ENCODE measurements at places on chromosomes 13 and 19. TPM values are rescaled to one million over a fixed set of nuclear protein-coding genes. Genes with fewer than 3 reads are reported as not detected.
A peak's percentile ranks its signal among the peaks of the same experiment; 100 is the strongest.

- DNase-seq, result no peak
Measured at GRCh38 chr19:17599780-17600179, 44.3 kb downstream of the COLGALT1 start.

- peak; percentile 43 for DNase-seq
Measured at GRCh38 chr13:104014803-104015645, 948.8 kb upstream of the SLC10A2 start.

DNA sequence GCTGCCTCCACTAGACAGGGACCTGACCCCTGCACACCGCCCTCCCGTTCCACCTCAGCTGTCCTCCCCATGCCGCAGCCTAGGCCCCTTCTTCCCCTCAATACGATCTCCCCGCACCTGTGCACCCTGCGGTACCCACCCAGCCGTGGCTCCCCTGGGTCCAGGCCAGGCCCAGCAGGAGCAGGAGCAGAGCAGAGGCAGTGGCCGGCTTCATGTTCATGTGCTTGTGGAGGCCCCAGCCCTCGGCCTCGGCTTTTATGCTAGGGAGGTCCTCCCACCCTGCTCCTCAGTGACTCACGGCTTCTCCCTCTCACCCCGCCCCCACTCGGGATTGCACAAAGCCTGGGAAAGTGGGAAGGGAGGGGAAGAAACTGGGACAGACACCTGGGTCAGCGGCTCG is 11.4 kb upstream of the KRTDAP start:
- no peak for DNase-seq

DNA sequence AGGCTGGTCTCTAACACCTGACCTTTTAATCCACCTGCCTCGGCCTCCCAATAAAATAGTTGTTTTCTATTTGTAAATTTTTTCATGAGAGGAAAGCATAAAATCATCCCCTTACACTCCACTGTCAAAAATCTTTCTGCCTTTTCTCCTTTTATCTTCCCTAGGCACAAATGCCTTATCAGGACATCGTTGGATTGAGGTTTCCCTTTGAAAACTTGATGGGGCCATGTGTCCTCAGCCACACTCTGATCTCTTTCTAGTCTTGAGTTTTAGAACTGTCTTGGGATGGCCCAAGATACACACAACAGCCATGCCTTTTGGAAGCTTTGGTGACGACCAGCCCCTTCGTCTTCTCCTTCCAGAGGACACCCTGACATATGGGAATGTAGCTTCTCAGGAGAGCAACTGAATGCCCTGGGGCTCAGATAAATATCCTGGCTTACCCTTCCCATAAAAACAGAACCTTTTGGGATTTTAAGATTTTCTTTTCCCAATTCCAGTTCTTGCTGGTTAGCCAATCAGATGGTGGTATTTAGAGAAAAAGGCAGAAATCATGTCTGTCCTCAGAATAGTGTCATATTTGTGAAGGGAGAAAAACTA is 112.4 kb downstream of the ZNF429 start:
- DNase-seq, result no peak

DNA sequence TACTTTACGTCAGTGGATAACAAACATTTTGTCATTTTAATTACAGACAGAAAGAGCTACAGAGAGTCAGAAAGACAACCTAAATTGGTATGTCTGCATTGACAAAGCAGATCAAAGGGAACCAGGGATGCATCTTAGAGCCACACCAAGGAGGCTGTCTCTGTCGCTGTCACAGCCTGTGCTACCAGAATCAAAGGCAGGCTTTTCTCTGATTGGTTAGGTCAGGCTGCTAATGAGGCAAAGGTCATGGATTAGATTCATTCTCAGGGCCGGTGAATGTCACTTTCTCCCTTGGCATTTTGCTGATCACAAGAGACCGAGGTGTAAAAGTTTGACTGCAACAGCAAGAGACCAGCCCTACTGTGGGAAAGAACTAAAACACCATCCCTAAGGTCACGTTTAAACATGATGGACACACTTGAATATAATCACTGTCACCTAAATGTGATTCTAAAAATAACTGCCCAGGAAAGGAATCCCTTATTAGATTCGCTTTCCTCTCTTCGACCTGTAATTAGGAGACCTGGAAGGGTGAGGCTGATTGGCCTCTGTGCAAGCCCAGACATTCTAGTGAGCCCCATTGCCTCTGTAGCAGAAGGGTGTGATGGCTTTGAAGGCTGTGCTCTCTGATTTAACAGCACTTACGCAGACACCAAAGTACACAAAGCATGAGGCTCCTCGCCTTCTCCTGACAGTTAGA is 314.4 kb upstream of the NBEA start:
- DNase-seq, result no peak

GRCh38 chr13:76148374-76148773 is 512.2 kb downstream of the LMO7 start:
- no peak for DNase-seq

KL gene
- not detected for total RNA-seq

EPS8L1 gene
- 4.7 TPM for total RNA-seq

DIRAS1 gene
- total RNA-seq, result under 0.01 TPM

TRAPPC5 gene
- total RNA-seq, result 121 TPM

- DNase-seq, result no peak
Measured at GRCh38 chr19:15897738-15898276, at the start of gene CYP4F2. CYP4F2 (minus strand) TSS chr19:15898074; CDS start chr19:15897611, 463 bp downstream.

SIGLEC5 gene
- not detected for total RNA-seq

KIR3DL1 gene
- total RNA-seq, result not detected

DNA sequence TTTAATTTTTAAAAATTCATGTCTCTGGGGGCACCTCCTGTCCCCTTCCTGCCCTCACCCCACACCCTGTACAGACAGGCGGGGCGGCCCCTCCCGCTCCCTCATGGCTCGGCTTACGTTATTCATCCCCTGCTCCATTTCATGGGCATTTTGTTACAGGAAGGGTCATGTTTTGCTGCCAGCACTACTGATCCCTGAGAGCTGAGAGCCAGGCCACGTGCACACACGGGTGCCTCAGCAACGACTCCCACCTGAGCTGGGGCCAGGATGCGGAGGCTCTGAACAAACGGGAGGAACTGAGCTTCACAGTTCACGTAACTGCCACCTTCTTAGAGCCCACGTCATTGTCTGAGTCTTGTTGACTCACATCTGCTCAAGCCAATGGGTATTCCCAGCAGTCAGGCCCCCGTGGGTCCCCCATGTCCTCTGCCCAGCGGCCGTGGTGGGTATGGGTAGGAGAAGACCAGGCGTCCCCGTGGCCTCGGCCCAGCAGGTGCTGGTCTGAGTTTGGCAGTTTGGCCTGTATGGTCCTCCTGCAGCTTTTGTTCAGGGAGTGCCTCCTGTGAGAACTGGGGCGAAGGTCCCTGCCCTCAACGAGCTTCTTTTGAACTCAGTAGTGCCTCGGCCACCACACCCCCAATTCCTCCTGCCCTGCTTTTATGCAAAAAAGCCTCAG is 16.4 kb upstream of the TMEM255B start:
- no peak for DNase-seq

ODAD3 gene
- 0.18 TPM for total RNA-seq

DNA sequence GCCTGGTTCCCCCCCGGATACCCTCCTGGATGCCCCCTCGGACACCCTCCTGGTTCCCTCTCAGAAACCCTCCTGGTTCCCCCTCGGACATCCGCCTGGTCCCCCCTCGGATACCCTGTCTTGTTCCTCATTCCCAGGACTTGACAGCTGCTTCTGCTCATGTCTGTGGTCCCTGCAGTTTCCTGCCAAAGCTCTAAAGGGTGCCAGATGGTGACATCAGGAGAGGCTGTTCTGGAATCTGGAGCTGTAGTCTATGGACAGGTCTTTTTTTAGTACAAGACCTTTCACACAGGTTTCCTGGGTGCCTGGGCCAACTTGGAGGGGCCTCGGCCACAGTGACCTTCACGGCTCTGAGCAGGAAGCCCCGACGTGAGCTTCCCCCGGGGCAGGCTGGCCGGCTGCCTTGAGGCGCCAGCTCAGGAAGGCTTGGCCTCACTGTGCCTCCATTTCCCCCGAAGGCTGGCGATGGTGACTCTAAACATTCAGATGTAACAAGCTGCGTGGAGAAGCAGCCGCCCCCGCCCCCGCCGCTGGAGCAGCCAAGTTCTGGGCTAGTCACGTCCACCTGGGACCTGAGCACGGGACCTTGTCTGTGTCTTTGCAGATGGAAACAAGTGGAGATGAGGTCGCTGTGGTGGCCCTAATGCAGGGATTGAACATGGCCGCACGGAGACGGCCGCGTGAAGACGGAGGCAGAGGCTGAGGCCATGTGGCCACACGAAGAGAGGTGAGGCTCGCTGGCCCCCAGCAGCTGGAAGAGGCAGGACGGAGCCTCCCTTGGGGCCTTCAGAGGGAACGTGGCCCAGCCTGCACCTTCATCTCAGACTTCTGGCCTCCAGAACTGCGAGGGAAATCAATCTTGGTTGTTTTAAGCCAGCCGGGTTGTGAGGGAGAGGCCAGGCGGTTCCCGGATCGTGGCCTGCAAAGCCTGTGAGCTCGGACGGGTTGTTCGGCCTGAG is 12.7 kb downstream of the SGTA start:
- DNase-seq, result no peak

ERICH4 gene
- total RNA-seq, result not detected

EVI5L gene
- total RNA-seq, result 11.7 TPM

DNA sequence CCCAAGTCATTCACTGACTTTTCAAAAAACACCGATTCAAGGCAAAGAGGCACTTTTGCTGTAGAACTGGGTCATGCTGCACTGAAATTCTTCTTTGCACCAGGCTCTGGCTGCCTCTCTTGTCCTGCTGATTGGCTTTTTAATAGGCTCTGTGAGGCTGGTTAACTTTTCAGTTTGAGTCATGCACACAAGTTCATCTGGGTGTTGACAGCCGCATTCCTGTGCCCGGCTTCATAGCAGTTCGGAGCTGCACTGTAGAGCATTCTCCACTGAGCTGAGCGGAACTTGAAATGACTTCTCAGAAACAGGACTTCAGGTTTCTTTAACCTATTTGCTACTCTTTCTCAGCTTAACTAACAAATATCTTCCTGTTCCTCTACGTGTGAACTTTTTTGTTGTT is 978.3 kb downstream of the UQCRFS1 start:
- no peak for DNase-seq

GRCh38 chr13:32092496-32092895 is 60.9 kb downstream of the FRY start:
- DNase-seq, result no peak

ZNF534 gene
- not detected for total RNA-seq

DNA sequence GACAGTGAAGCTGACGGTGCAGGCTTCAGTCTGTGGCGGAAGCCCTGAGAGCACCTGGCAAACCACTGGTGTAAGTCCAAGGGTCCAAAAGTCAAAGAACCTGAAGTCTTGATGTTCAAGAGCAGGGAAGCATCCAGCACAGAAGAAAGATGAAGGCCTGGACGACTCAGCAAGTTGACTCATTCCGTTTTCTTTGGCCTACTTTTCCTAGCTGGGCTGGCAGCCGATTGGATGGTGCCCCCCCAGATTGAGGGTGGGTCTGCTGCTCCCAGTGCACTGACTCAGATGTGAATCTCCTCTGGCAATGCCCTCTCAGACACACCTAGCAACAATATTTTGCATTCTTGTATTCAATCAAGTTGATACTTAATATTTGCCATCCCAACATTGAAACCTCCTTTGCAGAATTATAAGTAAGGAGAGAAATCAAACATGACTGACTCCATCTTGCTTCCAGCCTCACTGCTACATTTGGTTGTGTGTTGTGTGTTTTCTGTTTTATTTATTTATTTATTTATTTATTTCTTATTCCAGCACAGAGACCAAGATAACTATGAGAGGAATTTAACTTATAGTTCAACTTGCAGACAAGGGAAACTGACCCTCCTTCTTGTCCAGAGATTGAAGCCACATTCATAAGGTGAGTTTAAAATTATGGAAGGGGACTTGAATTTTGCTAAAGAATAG is 32.8 kb downstream of the IGFL2 start:
- DNase-seq, result no peak

DNA sequence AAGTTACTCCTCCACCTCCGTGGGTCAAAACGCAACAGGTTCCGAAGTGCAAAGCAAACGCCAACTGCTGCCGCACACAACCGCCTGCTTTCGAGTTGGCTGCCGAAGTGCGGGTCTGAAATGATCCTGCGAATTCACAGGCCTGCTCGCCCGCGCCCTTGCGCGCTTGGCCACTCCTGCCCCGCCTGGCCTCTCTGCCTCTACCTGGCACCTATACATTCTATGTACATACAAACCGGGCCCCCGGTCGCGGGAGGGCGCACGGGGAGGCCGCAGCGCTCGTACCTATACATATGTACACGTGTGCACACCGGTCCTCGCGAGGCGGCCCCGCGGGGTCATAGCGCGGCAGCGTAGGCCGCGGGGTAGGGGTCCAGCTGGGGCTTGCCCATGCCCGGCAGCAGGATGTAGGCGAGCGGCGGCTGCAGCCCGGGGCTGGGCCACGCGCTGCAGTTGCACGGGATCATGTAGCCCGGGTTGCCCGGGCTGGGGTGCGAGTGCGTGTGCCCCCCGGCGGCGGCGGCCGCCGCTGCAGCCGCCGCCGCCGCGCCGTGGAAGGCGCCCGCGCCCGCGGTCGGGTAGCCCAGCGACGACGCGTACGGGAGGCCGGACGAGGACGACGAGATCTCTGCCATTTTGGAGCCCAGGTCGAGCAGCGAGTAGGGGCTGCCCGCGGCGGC is 1.3 kb downstream of the SOX21 start:
- DNase-seq, result no peak

- DNase-seq, result no peak
Measured at GRCh38 chr19:54558339-54558738, 15.3 kb upstream of the LILRA2 start.

CYP2F1 gene
- not detected for total RNA-seq

DNA sequence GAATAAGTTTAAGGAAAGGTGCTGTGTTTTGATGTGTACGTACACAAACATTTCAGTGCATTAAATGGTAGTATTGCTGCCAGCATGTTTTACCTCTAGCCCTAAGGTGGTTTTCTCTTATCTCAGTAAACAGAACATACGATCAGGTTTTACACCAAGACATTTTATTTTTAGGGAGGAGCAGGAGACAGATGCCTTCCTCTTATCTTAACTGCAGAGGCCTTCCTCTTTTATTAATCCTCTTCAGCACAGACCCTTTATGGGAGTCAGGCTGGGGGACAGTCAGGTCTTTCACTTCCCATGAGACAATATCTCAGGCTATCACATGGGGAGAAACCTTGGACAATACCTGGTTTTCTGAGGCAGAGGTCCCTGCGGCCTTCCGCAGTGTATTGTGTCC is 14.9 kb upstream of the ZNF611 start:
- DNase-seq, result no peak

DNA sequence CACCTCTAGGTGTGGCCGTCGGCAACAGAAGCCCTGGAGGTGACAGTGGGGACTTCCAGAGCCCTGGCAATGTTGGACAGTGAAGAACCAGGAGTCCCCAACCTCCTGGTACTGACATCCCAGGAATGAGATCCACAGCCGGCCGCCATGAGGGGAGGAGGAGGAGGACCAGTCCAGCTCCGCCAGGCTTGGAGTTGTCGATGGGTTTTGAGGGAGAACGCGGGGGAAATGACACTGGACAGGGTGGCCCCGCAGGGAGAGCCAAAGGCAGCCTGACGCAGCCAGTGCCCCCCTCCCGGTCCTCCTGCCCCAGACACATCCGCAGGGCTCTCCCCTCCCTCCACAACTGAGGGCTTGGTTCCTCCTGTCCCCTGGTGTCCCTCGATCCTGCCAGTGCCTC is 57.9 kb downstream of the SPACA7 start:
- no peak for DNase-seq

DNA sequence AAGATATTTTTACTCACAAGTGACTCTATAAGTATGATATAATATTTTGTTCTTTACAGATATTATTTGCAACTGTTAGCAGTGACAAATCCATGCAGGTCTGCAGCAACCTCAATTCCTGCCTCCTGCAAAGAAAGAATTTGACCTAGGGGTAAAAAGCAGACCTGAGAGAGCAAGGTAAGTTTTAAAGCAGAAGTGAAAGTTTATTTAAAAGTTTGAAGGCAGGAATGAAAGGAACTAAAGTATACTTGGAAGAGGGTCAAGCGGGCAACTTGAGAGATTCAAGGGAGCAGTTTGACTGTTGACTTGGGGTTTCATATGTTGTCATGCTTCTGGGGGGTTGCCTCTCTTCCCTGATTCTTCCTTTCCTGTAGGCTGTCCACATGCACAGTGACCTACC is 520.1 kb upstream of the PCDH20 start:
- no peak for DNase-seq

Measured in pulmonary artery endothelial cell (primary cell).